ENCODE measurements at places on chromosomes 13 and 19.

- no peak for DNase-seq
Observed at GRCh38 chr13:30845297-30846214, 60.5 kb upstream of the MEDAG start.

DNA sequence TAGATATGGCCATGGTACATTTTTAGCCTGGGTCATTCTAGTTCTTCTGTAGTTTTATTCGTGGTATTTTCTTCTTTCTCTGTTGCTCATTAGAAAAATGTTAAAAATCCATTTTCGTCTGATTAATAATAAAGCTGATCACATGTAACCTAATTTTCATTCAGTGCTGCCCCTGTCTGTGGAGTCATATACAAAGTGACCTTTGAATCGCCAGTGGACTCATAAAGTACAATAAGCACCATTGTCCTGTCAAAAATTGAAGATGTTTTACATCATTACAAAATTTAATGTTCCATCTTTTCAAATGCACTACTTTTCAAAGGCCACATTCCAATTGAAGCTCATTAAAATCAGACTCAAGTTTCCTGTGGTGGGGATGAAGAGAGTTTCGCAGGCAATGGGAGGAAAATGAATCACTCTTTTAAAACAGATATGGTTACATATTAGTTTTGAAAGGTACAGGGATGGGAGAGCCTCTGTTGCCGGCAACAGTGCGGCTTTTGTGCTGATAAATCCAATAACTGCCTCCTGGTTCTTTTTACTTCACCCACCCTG, 205.4 kb downstream of the ZNF536 start:
- DNase-seq: no peak

DNA sequence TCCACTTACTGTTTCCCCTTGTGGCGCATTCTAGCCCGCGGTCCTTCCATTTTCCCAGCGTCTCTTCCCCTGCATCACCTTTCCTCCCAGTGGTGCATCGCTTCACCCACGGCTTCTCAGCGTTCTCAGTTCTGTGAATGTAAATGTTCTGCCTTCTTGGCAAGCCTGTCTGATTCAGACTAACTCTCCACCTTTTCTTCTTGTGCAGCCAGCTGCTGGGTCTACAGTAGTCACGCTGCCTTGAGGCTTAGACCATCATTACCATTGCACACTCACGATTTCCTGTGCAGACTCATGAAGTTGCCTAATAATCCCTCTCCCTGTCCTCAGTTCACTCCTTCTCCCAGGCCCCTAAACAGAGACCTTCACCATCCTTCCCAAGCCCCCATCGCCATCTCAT, 75.0 kb downstream of the DHRS12 start:
- DNase-seq: no peak

- DNase-seq: no peak
Observed at GRCh38 chr13:21673539-21673788, 2.6 kb downstream of the FGF9 start.

DNA sequence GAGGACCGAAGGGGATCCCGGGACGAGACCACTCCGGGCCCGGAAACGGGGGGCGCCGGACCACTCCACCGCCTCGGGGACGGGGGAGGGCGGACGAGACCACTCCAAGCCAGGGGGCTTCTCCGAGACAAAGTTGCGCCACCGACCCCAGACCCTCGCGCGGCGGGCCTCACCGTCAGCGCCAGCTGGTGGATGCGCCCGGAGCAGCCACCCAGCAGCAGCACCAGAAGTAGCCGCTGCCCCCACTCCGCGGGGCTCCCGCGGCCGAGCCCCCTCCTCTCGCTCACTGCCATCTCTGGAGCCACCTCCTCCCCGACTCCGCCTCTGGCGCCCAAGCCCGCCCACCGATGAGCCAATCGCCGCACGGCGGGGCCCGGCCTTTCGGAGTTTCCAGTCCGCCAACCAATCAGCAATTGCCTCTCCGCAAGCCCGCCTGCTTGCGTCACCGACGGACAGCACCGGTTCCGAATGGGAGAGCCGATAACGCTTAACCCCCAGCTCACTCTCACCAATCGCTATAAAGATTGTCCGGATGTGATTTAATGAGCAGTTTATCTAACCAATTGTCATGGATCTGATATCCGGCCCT, at the start of gene GPR108:
GPR108 (minus strand) TSS at position 297 of the 589 bp plus-strand sequence; CDS start at position 293, 4 bp downstream.
- peak; percentile 100 for DNase-seq

DNA sequence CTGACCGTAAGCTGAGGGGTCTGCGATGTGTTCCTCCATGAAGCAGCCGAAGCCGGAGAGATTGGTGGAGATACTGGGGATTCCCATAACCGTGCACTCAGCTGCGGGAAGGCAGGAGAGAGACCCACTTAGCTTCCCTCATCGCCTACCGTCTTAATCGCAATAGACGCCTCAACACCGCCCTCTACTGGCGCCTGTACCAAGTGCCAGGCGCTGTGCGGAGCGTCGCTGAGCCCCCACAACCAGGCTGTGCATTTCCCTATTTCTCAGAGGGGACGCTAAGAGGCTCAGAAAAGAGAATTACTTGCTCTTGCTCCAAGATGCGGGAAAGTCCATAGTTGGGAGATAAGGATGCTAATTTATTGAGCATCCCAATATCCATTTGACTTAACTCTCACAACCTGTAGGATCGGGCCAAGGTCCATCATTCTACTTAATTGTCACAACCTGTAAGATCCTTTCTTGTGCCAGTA, 5.8 kb downstream of the FTL start:
- DNase-seq: peak; percentile 94

- DNase-seq: no peak
Observed at GRCh38 chr19:4379383-4380253, 20.7 kb downstream of the SH3GL1 start.

- DNase-seq: no peak
Observed at GRCh38 chr13:35741657-35742056, 265.2 kb upstream of the MAB21L1 start.

DNA sequence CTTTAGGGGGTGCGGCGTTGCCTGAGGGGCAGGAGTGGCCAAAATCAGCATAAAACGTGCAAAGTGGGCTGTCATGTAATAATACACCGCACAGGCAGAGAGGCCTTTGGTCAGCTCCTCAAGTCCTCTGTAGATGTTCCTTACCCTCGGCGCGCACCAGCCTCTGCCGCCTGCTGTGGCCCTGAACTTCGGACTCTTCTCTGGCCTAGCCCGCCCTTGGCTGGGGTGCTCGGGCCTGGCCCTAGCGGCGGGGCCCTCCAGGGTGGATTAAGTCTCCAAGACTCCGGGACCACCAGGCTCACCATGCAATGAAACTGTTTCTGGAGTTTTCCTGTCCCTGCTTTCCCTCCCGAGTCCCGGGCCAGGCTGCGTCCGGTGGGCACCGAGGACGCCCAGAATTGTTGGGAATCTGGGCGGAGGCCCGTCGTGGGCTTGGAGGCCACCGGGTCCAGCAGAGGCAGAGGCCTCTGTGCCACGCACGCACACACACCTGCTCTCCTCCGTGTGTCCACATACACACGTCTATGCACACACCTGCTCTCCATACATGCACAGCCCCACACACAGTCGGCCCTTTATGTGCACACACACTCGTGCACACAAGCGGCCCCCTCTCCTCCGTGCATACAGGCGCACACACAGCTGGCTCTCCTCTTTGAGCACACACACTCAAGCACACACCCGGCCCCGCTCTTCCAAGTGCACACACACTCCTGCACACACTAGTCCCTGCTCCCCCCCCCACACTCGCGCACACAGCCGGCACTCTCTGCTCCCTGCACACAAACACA, 1.5 kb upstream of the TFDP1 start:
- no peak for DNase-seq

DNA sequence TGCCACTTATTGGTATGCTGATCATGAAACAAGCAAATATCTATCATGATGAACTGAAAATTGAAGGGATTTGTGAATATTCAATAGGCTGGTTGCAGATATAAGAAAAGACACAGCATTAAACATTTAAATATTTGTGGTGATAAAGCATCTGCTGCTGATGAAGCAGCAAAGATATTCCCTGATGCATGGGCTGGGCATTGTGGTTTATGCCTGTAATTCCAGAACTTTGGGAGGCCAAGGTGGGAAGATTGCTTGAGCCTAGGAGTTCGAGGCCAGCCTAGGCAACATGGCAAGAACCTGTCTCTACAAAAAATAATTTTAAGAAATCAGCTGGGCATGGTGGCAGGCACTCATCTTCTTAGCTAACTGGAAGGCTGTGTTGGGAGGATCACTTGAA, 54.5 kb downstream of the GPR180 start:
- no peak for DNase-seq

DNA sequence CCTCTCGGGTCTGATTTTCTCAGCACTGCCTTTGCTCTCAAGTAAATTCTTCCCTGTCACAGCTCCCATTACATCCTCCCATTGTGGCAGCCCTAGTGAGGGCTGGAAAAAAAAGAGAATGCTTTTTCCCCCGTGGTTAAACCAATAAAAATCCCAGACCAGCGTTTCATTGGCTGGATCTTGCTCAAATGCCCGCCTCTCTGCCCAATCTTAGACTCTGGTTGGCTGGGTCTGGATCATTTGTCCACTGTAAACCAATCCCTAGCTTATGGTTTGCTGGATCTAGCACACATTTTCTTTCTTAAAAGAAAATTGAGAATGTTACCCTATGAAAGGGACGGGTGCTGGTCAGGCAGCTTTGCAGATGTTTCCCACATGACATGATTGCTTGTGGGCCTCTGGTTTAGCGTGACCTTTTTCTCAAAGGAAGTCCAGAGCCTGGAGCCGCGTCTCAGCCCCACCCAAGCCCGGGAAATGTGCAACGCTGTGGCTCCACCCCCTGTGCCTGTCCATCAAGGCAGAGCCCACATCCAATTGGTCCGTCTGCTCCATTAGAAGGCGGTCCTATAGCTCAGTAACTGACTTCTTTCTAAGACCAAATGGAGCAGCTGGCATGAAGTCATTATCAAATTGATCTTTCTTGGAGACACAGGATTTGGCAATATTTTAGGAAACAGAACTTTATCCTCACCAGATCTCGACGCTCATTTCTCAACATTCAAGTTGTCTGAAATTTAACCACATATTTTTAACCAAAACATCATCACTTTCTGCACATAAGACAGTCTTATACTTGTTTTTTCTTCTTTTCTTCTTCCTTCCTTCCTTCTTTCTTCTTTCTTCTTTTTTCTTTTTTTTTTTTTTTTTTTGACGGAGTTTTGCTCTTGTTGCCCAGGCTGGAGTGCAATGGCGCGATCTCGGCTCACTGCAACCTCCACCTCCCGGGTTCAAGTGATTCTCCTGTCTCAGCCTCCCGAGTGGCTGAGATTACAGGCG, 2.6 kb upstream of the MCEMP1 start:
- peak; percentile 71 for DNase-seq

DNA sequence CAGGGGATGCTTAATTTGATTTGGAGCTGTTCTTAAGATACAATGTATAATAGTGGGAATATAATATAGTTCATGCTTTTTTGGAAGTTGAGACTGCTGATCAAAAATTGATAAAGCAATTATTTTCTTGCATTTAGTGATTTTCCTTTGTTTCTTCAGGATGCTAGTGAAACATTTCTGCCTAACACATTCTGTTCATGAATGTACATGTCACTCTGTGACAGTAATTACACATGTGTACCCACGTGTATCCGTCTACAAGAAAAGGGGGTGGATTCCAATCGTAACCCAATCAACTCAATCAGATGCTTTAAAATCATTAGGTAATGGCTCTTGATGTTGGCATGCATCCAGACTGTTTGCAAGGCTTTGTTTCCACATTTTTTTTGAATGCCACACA, 5.0 kb upstream of the FRY start:
- no peak for DNase-seq

- peak; percentile 11 for DNase-seq
Observed at GRCh38 chr13:86870444-86870843, 800.7 kb upstream of the SLITRK5 start.

GRCh38 chr13:27425918-27426630, 1.7 kb downstream of the GTF3A start:
- DNase-seq: peak; percentile 67

DNA sequence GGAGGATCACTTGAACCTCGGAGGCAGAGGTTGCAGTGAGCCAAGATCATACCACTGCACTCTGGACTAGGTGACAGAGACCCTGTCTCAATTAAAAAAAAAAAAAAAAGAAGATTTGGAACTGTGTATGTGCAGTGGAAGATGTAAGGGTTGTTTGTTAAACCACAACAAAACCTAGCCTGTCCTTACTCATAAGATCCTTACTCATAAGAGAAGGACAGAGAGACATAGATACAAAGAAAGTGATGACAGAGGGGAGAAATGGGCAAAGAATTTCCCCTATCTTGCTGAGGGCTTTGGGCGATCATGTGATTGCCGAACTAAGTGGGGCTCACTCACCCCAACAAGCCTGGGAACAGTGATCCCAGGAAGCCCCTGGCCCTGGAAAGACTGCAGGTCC, 7.9 kb downstream of the ITPKC start:
- no peak for DNase-seq

- peak; percentile 8 for DNase-seq
Observed at GRCh38 chr13:91046715-91047327, 300.7 kb upstream of the MIR17HG start.

DNA sequence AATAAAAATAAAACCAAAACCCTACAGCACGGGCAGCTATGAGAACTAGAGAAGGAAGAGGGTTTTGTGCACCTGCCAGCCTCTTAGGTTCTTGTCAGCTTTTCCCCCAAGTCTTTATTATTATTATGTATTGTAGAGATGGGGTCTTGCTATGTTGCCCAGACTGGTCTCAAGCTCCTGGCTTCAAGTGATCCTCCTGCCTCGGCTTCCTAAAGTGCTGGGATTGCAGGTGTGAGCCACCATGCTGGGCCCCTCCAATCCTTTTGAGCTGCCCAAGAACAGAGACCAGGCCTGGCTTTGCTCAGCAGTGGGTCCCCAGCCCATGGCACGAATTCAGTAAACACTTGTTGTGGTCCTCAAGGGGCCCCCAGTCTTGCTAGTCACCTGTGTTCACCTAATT, 1.5 kb upstream of the NDUFS7 start:
- no peak for DNase-seq

GRCh38 chr13:100522618-100523309, 65.8 kb downstream of the GGACT start:
- no peak for DNase-seq

DNA sequence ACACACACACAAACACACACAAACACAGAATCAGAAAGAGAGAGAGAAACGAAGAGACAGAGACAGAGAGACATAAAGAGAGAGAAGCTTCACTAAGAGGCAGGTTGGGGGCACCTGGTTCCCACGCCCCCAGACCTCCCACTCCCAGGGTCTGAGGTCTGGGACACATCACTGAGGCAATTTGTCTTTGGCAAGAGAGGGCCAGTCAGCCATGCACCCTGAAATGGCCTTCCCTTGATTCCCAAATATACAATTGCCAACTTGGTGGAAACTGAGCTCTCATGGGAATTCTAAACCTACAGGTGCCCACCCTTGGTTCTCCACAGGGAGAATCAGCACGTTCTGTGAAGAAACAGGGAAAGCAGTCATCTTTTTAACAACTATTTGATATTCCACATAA, 79.5 kb downstream of the COL4A1 start:
- no peak for DNase-seq
